ENCODE measurements at places on chromosomes 4 and X.

DNA sequence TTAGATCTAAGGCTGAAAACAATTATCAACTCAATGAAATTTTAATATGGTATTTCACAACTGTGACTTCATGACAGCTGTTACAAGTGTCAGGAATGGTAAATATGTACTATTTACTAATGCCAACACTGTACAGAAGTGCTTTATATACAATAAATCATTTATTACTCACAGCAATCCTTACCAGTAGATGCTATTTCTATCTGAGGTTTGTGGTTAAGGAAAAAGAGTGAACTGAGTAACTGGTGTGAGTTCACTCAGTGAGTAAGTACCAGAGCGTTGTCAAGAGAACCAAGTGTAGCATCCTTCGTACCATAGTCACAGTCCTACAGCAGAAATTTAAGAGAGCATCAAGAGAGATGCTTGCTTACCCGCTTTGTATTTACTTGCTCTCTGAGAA lies 23.3 kb downstream of the MTHFD2L start:
- no peak for DNase-seq

GRCh38 chrX:130994671-130995070 lies 63.5 kb upstream of the ARHGAP36 start:
- peak; percentile 24 for DNase-seq

DNA sequence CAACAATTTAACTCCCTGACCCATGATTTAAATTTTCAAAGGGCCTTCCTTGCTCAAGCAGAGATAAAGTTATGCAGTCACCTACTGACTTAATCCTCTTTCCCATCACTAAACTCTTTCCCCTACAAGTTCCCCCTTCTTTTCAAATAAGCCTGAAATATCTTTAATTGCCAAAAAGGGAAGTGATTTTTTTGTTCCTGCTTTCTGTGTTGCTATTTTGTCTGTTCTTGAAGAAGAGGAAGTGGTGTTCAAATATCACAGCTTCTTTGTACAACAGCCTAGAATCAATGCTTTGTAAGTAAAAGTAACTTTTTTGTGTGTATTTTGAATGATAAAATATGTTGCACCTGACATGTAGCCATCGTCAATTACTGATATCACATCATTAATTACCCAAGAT lies 595.9 kb downstream of the CENPC start:
- no peak for DNase-seq

DNA sequence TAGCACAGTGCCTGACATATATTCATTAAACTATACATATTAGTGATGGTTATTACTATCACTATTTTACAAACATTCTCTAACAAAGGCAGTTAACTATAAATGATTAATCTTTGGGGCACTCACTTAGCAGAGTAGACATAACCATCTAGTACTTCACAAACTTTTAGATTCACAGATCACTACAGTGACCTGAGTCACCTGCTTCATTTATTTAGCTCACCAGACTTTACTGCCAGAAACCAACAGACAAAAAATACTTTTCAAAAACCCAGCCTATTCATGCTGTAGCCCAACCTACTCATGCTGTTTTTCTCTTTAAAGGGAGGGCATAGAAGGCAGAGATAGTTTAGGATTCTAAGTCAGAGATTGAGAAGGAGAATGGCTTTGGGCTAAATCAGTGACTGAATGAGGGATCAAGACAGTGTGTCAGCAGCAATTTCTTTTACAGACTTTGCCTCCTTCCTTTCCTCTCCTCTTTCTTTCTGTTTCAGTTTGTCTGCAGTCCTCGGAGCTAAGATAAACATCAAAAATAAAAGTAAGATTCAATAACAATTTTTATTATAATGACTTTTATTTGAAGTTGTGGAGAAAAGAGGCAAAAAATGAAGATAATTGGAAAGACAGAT lies 34.7 kb upstream of the PDE5A start:
- DNase-seq, result no peak

DNA sequence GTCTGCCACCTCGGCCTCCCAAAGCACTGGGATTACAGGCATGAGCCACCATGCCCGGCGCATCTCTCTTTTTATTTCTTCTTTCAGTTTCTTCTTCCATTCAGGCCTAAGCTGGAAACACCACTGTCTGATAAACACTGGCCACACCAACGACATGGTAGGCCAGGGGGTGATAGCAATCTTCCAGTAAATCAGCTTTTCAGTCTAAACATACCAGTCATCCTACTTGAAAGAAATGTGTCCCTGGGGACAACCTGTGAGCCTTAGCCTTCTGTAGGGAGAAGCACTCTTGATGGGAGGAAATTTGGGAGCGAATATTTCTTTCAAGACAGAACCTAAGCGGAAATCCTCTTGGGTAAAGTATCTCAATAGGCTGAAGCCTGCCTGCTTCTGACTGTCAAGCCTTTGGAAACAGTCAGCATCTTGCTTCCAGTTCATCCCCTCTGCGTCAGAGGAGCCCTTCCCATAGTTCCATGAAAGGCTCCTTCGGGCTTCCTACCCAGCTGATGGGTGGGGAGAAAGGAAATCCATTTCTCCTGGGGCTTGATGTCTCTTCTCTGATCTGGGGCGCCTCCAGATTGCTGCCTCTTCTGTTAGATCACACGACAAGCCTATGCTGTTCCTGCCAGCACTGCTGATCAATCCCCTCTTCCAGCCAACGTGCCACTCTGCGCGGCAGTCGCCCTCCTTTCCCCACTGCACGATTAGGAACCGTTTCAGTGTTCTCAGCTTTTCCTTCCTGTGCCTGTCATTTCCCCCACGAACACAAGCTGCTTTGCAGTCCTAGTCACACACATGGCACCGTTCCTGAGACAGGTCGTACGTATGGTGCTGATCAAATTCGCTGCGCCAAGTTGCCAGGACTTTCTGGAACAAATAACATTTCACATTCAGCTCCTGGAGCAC lies 49.5 kb upstream of the CBR4 start:
- DNase-seq, result no peak

GRCh38 chr4:170729897-170730296 lies 640.1 kb upstream of the AADAT start:
- no peak for DNase-seq

GRCh38 chrX:151702026-151702714 lies 6.9 kb downstream of the PRRG3 start:
- no peak for DNase-seq

- DNase-seq, result no peak
Observed at GRCh38 chrX:134806707-134807038, 148.4 kb upstream of the PLAC1 start.

DNA sequence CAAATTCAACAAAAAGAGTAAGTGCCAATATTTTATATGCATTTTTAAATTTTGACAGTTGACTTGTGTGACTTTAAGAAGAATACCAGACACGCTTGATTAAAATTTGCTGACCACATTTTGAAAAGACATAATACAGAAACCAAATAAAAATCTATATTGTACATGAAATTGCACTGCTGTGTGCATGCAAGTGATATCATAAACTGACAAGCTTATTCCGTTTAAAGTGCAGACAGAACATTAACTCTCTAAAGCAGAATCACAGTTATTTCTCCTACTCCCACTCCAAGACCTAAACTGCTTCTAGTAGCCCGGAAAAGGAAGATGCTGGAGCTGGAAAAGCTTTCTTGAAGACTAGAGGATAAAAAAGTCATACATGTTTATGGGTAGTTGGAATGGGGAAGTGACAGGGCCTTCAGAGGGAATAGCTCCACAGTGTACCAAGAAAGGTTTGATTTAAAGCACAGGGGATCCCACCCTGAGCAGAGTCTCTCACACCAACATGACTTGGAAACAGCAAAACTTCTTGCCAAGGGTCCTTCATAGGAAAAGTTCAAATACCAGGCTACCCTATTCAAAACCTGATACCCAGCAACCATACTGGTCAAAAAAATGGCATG lies 34.1 kb upstream of the NAF1 start:
- no peak for DNase-seq

DNA sequence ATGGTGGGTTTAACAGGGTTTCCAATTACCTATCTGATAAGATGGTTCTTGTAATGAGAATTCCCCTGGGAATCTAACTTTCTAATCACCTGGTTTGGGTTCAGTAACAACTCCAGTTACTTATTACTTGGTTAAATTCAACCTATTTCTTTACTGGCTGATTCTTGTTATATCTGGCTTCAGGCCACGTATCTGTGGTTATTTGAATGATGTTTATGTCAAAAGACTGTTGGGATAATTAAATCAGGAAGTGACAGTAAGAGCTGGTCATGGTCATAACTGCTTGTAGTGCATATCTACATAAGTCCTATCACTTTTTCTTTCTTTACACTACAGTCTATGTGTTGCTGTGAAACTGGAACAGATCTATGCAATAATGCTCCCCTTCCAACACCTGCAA lies 108.1 kb downstream of the MID1 start:
- no peak for DNase-seq

DNA sequence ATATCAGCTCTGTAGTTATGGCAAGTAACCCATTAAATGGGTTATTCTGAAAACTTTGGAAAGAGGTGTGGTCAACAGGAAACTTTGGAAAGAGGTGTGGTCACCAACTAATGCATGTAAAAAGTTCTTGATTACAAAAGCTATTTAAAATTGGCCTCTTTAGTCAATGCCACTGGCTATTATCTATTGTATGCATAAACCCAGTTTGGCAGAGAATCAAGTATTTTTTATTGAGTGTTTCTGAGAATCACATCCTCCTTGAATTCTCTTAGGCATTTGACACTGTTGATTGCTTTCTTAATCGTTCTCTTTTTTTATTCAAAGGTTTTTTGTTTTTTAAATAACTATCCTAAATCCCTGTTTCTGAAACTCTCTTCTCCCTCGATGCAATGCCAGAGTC lies 7.5 kb downstream of the P2RY4 start:
- no peak for DNase-seq

GRCh38 chrX:47586043-47586787 lies 4.0 kb downstream of the TIMP1 start:
- no peak for DNase-seq

- no peak for DNase-seq
Observed at GRCh38 chrX:47529548-47529947, 31.5 kb upstream of the ARAF start.

DNA sequence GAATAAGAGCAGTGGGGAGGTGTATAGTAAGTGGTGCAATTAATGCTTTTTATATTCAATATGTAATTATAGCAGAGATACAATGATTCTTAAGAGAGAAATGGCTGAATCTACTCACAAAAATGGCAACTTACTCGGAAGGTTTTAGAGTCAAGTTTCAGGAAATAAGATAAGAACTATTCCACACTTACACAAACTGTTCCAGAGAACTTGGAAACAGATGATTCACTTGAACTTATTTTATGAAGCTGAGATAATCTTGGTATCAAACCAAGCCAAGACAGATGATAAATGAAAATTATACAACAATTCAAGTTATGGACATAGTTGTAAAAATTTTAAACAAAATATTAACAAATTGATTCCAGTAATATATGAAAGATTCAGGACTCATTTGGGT lies 311.3 kb upstream of the HS3ST1 start:
- DNase-seq, result no peak

DNA sequence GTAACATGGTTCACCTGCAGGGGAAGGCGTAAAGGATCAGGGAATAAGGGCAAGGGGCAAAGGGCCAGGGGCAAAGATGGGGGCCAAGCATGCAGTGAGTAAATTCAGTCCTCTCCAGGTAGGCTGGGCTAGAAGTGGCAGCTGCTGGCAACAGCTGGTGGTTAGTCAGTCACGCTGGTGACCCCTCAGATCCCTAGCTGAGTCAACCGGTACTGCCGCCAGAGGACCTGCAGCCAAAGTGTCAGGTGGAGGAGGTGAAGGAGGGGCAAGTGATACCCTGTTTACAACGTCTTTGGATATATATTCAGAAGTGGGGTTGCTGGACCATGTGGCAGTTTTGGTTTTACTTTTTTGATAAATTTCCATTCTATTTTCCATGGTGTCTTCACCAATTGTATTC lies 24.6 kb upstream of the NAP1L2 start:
- DNase-seq, result peak; percentile 12

DNA sequence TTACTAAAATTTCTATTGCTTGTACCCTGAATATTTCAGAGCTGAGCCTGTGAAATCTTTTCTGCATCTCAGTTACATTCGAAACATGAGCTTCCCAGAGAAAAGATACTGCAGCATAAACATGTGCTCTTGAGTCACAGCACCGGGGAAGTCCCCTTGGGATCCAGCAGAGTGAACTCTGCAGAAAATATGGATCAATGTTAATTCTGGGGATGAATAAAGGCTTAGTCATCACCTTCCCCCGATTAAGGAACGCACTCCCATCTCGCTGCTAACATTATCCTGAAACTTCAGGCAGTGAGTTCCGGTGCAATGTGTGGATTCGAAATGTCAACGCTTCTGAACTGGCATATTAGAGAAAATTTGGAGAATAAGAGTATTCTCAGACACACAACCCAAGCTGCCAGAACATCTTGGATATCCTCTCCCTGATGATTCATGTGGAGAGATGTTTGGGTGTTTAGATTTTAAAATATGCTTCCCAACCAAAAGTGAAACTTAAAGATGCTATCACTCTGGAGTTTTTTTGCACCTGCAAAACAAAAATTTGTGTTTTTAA lies 90.8 kb downstream of the IRF2 start:
- no peak for DNase-seq

DNA sequence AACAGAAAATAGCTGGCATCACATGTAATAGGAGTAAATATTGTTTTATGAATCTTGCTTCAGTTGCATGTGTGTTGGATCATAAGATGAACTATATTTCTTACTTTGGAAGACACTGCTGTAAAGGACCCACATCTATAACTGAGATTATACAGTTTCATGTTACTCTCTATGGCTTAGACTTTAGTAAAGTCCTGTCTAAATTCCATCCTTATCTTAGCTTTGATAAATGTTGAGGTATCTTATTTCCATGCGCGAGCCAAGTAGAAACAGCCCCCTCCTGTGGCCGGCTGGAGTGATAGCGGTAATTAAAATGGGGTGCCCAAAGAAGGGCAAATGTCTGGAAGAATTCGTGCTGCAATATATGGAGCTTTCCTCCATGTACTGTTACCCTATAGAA lies 43.0 kb downstream of the CCDC158 start:
- peak; percentile 54 for DNase-seq

DNA sequence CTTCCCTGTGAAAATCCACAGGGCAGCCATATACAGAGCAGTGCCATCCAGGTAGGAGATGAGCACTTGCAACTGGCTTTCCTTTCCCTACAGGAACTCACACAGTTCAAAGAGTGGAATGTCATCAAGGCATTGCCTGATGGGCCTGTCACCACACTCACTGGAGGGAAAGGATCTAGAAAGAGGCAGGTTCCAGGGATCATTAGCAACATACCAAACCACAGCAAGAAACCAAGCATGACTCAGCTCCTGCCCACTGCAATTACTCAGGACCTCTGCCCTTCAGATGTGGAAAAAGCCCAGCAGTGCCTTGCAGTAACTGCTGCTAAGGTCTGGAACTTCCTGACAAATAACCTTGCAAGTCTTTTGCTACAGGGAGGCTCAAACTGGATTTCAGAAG lies 101.2 kb downstream of the ZNF674 start:
- no peak for DNase-seq

DNA sequence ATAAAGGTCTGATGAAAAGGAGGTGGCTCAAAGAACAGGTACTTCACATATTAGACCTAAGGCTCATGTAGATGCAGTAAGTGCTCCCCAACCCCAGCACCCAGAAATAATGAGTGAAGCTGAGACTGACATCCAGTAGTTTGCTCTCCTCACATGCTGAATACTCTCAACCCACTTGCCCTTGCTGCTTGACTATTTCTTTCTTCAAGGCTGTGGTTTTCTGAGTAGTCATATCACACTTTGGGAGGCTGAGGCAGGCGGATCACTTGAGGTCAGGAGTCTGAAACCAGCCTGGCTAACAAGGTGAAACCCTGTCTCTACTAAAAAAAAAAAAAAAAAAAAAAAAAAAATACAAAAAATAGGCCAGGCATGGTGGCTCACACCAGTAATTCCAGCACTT lies 51.5 kb upstream of the PRPS1 start:
- no peak for DNase-seq

GRCh38 chr4:2996415-2996814 lies 33.0 kb downstream of the GRK4 start:
- no peak for DNase-seq

GRCh38 chrX:118528071-118528737 lies 32.6 kb downstream of the DOCK11 start:
- DNase-seq, result no peak

Measured in WTC11 (cell line).